ENCODE measurements at places on chromosomes 5 and 9.

DNA sequence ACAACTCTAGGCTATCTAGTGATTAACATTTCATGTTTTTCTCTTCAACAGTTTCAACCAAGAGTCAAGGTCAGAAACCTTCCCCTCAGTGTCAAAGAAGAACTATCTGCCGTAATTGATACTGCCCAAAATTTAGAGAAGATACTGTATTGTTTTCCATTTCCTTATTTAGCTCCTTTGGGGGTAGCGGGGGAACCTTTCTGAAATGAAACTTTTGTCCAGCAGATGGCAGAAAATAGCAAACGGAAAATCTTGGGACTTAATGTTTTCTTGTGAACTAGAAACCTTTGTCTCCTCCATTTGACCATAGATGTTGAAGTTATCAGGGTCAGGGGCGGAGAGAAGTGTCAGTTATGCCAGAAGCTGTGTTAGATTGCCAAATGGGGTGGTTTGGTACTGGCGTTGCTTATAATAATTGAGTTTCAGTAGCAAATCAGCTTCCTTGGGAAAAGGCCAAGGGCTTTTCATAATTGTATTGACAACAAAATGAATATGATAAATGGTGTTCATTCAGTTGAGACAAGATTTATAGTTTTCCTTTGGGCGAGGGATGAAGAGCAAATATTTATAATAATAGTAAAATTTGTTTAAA lies 101.7 kb upstream of the TLX3 start:
- peak; percentile 7 for DNase-seq

DNA sequence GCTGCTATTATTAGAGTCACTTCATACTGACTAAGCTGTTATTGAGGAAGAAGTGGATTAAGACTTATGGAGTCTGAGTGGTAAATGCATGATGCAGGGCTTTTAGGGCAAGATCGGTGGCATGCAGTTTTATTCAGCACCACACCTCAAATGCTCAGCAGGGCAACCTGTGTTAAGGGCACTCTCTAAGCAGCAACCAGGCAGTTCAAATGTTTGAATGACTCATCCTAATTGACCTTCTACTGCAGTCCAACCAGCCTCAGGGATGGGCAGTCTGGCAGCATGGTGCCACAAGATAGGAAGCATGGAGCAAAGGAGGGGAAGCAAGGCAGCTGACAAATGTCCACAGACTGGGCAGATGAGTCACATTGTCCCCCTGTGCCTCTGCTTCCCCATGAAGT lies 80.2 kb upstream of the MIER3 start:
- DNase-seq, result no peak

DNA sequence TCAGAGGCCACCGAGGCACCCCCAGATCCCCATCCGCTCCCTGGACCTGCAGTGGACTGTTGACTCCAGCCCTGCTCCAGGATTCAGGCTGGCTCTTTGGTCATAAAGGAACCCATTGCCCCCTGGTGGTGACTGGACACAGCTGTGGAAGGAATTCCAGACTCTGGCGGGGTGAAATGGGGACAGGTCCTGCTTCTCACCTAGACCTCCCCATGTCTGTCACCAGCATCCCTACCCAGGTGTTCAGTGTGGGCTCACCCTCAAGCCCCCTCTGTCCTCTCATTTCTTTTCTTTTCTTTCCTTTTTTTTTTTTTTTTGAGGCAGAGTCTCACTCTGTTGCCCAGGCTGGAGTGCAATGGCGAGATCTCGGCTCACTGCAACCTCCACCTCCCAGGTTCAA lies 25.5 kb upstream of the STXBP1 start:
- DNase-seq, result peak; percentile 68

- no peak for DNase-seq
These were observed 291.2 kb downstream of the IRX1 start for GRCh38 chr5:3886524-3887451.

DNA sequence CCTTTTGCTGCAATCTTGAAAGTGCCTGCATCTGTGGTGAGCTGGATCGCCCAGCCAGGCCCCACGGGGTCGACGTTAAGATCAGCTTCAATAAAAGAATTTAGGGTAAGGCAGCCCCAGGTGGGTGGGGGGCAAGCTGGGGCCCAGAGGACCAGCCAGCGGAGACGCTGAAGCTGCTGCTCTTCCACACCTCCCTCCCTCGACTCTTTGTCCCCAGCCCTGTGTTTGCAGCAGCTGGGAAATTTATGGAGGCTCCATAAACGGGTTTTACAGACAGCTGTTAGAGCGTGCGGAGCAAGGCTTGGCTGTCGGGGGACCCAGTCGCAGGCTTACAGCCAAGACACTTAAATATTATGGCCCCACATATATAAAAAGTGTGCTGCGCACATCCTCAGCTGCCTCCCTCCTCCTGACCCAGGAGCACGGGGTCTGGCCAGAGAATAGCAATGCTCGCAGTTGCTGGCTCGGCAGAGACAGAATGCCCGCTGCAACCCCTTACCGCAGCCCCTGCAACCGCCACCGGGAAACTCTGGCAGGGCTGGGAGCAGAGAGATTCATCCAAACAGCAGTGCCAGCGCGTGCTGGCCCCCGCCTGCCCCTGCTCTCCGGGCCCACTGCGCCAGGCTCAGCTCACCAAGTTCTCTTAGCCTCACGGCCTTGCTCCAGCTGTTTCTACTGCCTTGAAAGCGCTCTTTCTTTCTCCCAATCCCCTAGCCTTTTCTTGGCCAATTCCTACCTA lies 28.4 kb upstream of the MVB12B start:
- DNase-seq, result no peak

DNA sequence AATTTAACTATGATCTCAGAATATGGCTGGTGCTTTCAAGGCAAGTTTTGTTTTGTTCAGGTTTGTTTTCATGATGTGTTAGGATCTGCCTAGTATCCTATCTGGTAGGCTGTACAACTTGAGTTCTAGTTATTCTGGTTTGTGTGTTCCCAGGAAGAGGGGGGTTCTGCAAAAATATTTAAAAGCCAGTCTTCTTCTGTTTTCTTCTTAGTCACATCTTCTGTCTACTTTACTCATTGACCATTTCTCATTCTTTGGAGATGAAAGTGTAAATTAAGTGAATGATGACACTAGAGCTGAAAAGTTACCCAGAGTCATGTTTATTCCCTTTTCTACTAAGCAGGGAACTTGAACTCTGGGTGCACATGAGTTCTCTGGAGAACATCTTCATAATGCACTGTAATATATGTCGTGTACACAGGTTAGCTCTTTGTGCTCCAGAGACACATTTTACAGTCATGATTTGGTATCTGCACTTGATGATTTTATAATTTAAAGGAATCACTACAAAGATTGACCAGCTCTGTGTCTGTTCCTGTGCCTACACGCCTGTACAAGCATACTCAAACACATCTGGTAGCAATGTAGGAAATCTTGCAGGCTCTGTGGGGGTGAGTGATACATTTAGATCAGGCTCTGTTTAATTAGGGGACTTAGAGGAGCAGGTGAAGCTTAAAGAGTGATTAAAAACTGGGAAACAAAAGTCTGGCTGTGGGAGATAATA lies 5.0 kb downstream of the SMAD5 start:
- DNase-seq, result no peak

GRCh38 chr9:127143920-127144465 lies 21.6 kb upstream of the ANGPTL2 start:
- no peak for DNase-seq

DNA sequence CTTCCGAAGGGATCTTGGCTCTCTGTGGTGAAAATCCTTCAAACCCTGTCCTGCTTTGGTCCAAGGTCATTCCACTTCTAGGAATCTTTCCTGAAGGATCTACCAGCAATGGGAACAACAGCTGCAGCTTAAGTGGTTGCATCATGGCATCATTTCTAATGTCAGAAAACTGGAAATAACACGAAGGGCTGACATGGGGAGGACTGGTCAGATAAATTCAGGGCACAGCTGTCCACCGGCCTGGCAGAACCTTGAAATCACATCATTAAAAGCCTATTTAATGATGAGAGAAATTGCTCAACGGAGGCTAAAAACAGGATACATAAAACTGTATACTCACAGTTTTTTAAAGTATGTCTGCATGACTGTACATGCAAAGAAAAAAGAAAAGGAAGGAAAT lies 28.3 kb downstream of the OLFML2A start:
- DNase-seq, result no peak

DNA sequence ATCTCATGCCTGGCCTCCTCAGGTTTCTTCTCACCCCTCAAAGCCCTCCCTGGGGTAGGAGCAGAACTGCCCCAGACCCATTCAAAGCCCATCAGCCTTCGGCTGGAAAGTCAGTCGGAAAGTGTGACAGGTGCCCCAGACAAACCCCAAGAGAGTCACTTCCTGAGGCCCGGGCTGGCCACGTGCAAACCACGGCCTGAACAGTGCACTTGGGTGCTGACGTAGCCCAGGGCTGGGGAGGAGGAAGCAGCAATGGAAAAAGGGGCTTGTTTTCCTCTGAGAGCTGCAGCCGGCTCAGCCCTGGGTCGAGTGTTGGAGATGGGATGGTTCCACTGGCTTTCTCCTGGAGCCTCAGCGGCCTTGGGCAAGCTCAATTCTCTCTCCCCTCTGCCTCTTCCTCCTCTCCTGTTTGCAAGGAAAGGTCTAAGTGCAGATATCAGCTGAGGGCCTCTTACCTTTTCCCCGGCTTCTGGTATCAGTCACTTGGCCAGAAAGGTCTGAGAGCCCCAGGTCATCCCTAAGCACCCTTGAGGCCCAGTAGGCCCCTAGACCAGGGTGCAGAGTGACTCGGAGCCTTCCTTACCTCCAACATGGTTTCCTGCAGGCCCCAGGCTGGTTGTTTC lies 5.9 kb upstream of the EGR1 start:
- peak; percentile 94 for DNase-seq

GRCh38 chr5:92662741-92663140 lies 918.3 kb downstream of the NR2F1-AS1 start:
- no peak for DNase-seq

GRCh38 chr9:21096901-21097255 lies 19.1 kb upstream of the IFNB1 start:
- no peak for DNase-seq

- DNase-seq, result no peak
These were observed 33.1 kb downstream of the PGGT1B start for GRCh38 chr5:115229606-115230005.

DNA sequence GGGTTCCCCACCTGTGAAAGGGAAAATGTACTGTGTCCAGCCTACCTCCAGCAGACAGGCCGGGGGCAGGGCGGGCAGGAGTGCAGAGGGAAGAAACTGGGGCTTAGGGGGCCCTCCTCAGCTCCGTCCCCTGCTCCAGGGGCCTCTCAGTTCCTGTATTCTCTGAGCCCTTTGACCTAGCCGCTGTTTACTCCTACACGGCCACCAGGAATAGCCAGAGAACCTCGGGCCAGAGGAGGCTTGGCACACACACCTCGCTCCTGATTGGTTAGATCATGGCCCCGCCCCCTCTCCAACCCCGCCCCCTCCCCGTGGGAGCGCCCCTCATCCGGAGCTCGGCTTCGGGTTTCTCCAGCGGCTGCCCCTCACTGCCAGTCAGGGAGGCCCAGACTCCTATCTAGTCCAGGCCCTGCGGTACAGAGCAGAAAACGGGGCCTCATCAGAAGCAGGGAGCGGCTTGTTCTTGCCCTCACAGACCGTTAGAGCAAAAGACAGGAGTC lies 2.2 kb downstream of the ST6GALNAC6 start:
- DNase-seq, result no peak

GRCh38 chr5:6222121-6222520 lies 156.2 kb downstream of the MED10 start:
- DNase-seq, result no peak

DNA sequence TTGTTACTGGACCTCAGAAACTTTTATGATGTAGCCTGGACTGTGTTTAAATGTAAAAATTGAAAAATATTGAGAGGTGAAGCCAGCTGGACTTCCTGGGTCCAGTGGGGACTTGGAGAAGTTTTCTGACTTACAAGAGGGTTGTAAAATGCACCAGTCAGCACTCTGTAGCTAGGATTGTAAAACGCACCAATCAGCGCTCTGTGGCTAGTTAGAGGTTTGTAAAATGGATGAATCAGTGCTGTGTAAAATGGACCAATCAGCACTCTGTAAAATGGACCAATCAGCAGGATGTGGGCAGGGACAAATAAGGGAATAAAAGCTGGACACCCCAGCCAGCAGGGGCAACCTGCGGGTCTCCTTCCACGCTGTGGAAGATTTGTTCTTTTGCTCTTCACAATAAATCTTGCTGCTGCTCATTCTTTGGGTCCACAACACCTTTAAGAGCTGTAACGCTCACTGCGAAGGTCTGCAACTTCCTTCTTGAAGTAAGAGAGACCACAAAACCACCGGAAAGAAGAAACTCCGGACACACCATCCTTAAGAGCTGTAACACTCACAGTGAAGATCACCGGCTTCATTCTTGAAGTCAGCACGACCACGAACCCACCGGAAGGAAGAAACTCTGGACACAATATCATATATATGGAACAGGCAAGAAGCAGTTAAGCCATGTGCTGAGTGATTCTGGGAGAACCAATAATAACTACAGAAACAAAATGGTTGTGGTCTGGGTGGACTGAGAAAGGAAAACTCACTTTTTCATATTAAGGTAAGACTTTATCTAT lies 201.3 kb downstream of the GABRG2 start:
- DNase-seq, result no peak

- DNase-seq, result no peak
These were observed 8.9 kb downstream of the IPO11 start for GRCh38 chr5:62421414-62421813.

DNA sequence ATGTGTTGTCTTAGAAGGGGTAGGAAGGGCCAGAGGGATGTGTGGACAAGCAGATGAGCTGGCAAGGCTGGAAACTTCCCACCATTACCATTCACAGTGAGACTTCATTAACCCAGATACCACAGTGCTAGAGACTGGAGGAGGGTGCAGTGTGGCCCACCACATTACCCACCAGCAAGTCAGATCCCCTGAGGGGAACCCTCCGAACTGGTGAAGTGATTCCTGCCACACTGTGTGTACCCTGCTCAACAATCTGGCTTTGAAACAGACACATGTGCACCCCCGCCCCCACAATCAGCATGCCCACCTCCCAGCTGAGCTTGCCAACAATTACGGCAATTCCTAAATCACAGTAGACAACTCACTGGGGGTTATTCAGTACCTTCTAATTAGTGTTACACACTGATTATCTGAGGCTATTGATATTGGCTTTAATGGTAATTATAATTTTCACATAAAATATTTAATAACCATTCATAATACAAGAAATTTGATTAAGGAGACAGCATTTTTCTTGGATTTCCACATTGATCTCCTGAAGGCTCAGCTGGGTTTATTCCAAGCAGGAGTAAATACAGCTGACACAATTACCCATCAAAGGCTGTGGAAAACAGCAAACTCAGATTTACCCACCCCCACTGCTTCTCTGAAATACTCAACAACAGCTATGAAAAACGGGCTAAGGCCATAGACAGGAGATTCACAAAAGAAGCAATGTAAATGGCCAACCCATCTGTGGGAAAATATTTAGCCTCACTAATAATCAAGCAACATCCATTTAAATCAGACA lies 169.3 kb upstream of the FSTL4 start:
- no peak for DNase-seq

- DNase-seq, result no peak
These were observed 431.9 kb downstream of the ANXA1 start for GRCh38 chr9:73583576-73583975.
